ENCODE measurements at places on chromosomes 3 and 15.

GRCh38 chr3:171881251-171881650, 38.1 kb downstream of the TMEM212 start:
- DNase-seq, result no peak

DNA sequence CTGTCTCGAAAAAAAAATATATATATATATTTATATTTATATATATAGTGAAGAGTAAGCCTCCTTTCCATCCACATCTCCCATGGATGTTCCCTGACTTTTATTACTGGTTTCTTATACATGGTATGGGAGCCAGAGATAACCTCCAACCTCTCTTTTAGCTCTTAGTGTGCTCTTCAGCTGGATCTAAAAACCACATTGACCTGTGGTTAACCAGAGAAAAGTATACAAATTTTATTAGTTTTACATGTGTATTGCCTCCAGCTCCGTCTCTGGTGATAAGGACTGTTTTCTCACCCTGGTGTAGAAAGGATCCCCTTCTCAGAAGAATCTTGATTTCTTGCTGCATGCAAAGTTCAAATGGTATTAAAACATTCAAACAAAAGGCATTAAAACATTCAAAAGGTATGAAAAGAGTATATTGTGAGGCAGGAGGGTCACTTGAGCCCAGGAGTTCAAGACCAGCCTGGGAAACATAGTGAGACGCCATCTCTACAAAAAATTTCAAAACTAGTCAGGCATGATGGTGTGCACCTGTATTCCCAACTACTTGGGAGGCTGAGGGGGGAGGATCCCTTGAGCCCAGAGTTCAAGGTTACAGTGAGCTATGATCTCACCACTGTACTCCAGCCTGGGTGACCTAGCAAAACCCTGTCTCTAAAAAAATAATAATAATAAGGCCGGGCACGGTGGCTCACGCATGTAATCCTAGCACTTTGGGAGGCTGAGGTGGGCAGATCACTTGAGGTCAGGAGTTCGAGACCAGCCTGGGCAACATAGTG, 13.5 kb upstream of the TTBK2 start:
- DNase-seq, result no peak

DNA sequence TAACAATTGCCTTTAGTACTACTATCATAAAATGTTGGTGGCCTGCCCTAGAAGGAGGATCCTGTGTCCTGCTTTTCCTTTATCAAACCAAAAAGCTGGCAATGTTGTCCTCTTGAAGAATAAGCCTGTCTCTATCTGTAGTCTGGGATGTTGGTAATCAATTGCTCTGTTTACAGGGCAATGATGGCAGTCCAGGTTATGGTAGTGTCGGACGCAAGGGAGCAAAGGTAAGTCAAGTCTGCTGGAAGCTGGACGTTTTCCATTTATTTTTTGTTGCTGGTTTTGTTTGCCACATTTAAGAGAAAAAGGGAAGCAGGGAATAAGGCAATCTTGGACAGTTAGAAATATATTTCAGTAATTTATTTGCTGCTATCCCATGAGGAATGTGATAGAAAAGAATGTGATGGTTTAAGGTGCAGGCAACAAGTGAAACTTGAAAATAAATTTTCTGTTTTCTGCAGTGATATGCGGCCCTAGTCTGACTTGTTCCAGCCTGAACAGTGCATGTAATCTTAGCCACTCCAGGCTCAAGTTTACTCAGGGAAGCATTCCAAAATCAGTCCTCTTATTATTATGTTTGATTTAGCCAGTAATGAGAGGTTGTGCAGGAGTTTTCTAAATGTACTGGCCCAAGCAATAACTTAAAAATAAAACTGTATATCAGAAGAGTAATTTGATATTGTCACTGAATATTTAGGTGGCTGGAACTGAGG, 110.3 kb downstream of the COL6A6 start:
- DNase-seq, result no peak

DNA sequence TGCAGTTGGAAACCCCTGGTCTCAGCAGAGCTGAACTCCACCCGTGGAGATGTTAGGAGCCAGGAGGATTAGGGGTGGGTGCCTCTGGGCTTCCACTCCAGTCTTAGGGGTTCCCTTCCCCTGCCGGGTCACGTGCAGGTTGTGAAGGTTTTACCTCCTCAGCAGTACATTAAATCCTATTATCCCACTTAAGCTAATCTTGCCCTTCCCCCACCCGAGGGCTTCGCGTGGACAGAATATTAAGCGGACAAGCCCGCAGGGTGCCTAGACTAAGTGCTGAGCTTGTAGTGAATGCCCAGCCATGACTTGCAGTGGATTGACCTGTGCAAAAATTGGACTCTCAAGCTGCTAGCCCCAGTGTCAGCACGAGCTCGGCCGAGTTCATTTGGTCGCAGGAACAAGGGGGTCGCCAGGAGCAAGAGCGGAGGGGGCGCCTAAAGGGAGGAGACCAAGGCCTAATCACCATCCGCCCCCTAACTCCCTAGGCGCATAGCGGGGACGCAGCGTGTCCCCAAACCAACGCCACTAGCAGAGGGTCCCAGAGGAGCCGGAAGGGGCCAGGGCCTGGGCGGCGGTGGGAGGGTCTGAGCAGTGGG, 498 bp upstream of the SEMA4B start:
- DNase-seq, result no peak

DNA sequence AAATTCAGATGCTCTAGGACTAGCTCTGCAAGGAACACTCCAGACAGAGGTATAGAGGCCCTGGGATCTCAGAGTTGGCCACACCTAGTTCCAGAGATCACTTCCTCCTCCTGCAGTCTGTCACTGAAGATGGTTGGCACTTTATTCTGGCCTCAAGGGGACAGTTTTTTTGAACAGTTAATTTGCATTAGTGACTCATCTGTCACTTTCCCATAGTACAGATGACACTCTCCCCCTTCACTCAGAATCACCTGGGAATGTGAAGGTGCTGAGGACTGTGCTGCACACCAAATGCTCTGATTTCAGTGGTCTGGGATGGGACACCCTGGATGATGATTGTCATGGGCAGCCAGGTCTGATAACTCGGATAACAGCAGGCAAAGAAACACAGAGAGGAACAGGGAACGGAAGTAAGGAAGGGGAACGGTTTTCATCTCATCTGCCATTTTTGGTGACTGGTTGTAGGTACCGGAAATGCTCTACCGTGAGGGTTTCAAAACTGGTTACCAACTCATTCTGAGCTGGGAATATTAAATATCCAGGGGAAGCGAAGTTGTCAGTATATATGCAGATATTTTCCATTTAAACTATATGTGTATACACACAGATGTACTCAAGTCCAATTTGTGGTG, 232.5 kb upstream of the ST8SIA2 start:
- no peak for DNase-seq

DNA sequence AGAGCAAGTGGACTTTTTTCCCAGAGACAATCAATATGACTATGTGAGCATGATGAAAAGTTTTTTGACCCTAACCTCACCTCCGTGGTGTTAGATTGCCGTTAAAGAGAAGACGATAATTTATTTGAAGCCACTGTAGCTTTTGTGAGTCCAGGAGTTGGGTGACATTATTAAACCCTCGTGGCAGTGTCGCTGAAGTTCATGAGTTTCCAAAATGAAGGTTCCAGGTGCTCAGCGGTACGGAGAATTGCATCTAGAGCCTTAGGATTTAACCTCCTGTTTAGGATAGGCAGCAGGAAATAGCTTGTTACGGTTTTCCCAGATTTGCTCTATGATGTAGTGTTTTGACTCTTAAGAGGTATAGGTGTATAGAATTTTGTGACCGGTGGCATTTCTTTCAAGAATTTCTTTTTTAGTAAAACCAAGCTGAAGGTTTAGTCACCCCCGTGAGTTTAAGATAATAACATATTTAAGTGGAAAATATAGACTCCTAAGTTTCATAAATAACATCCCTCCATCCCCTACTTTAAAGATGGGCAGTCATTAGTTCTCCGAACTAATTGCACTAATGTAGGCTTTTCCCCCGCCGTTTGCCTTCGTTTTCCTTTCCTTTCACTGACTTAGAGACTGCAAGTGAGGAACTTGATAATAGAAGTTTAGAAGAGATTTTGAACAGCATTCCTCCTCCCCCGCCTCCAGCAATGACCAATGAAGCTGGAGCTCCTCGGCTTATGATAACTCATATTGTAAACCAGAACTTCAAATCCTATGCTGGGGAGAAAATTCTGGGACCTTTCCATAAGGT, 2.0 kb downstream of the SMC4 start:
- DNase-seq, result no peak

- DNase-seq, result no peak
Observed at GRCh38 chr3:71451060-71451459, 132.5 kb downstream of the FOXP1 start.
